ENCODE measurements at places on chromosomes 6 and 20.

DNA sequence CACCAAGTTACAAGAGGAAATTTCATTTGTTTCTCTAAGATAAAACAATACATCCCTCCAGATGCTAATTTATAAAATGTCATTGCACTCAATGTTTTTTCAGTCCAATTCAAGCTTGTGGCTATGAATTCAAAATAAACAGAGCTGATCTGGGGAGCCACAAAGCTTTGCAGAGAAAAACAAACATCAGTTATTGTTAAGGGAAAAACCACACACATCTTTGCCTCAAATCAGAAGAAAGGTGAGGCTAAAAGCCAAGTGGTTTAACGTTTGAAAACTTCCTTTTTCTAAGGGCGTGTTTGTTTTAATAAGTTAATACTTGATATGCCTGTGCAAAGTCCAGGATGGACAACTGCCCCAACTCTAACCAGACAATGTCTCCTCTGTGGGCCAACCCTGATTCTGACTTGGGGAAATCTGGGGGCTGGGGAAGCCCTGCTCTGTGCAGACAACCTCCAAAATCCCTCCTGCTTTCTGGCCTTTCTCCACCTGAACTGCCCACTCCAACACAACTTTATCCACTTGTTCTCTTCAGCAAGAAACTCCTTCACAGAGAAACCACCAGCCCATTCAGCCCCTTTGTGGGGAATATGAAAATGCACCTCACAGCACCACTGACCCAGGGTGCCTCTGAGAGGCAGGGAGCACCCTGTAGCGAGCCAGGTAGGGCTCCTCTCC is 44.6 kb upstream of the NT5E start:
- no peak for DNase-seq

DNA sequence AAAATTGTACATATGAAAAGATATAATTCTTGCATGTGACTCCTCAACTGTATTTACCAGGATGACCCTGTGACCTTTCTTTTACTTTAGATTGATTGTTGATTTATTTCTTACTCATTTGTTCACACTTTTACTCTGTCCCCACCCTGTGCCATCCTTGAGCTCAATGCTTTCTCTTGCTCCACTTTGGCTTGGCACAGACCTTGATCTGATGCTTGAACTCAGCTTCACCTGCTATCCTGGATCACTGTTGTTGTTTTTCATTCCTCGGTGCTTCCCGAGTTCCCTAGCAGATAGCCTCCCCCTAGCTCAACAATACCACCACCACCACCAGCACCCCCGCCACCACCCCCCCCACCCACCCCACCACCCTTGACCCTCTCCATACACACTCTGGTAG is 102.1 kb downstream of the EYA4 start:
- no peak for DNase-seq

GRCh38 chr6:144581812-144582537 is 296.8 kb downstream of the UTRN start:
- no peak for DNase-seq

- DNase-seq, result no peak
Measured at GRCh38 chr6:150534553-150534952, 65.1 kb upstream of the PLEKHG1 start.

GRCh38 chr20:44714701-44715498 is at the start of gene CCN5:
TSS of gene CCN5 (plus strand) at chr20:44715369. CDS start at chr20:44715391, 22 bp downstream.
- no peak for DNase-seq

GRCh38 chr20:8155812-8156211 is 23.7 kb downstream of the PLCB1 start:
- DNase-seq, result no peak

DNA sequence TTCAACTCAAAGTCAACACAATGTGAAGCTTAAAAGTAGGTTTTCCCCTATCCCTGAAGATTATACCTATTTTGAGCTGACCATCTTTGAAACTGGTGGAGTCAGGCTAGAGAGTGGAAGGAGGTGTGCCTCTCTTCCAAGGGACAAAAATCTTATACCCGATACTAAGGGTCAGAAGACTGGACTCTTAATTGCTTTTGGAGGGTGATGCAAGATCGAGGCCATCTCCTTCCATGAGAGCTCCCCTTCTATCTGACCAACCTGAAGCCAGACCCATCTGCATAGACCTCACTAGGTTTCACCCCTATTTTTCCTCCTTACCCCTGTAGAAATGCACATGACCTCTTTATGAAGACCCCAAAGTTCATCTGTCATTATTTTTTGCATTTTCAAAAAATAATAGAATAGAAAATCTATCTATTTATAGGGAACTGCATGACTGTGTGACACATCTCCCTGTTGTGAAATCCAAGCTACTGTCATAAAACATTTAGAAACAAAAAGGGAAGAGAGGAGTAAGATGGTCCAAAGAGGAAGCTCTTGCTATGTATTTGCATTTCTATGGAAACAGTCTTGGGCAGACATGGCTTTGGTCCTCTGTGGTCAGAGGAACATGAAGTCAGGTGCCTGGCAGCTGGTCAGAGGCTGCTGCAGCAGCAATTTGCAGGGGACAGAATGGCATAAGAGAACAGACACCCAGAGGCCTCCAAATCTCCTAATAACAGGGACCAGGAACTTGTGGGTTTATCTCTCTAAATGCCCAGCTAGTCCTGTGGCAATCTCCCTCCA is 349.2 kb downstream of the MAFB start:
- DNase-seq, result no peak

DNA sequence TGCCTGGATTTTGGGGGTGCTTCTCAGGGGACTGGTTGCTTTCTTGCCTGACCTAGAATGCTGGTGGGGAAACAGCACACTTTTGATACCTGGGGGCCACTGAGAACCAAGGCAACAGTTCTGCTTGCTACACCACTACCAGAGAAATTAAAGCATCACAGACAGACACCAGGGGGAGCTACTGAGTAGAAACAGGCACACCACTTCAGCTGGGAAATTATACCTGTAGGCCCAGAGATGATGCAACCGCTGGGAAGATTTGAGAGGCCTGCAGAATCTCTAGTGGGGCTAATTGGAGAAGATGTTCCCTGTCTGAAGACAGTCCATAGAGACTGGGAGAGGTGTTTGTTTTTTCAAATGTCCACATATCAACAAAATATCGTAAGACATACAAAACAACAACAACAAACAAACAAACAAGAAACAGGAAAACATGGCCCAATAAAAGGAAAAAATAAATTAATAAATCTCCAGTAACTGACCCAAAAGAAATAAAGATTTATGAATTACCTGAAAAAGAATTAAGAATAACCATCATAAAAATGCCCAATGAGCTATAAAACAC is 129.4 kb upstream of the RIN2 start:
- peak; percentile 66 for DNase-seq

GRCh38 chr20:46681032-46681854 is 8.0 kb downstream of the TP53RK start:
- DNase-seq, result peak; percentile 76

DNA sequence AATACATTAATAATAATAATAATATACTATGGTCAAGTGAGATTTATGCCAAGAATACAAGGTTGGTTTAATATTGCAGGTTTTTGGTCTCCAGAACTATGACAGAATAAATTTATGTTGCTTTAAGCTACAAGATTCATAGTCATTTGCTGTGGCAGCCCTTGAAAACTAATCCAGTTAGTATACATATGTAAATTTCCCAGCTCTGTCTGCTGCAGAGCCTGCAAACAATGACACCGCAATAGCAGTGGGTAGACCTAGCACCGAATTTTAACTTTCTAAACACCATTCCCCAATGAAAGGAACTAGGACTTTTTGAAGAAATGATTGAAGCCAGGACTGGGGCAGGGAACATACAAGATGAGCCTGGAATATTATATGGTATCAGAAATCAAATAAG is 647.7 kb upstream of the NRSN1 start:
- DNase-seq, result no peak

GRCh38 chr20:33046412-33046811 is 7.3 kb upstream of the BPIFB3 start:
- no peak for DNase-seq

- DNase-seq, result no peak
Measured at GRCh38 chr20:52748990-52749389, 223.2 kb upstream of the TSHZ2 start.

DNA sequence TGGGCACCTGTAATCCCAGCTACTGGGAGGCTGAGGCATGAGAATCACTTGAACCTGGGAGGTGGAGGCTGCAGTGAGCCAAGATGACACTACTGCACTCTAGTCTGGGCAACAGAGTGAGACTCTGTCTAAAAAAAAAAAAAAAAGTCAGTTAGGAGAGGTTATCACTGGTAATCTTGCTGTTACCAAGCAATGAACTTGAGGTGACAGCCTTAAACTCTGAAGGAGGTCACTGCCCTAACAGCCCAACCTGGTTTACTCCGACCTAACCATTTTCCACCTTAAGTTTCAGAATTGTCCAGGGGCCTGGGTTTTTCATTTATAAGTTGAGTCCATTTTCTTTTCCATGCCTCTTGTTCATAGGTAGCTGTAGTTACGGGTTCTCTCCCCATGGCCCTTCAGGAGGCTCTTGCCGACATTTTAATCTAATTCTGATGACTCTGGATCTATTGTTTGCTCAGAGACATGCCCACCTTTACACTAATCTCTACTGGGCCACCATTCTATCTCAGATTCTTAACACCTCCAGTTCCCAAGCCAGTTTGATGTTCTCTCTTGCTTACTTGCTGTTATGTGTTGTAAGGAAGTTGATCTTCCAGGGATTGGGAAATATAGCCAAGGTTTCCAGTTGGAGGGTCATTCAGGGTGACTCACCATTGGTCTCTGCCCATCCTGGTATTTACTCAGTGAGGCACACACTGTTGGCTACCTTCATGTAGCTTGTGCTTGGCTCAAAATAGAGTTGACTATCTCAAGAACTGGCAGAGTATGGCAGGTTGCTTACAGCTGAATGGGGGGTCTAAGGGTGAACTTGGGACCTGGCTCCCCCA is 29.1 kb downstream of the SHLD1 start:
- DNase-seq, result no peak

DNA sequence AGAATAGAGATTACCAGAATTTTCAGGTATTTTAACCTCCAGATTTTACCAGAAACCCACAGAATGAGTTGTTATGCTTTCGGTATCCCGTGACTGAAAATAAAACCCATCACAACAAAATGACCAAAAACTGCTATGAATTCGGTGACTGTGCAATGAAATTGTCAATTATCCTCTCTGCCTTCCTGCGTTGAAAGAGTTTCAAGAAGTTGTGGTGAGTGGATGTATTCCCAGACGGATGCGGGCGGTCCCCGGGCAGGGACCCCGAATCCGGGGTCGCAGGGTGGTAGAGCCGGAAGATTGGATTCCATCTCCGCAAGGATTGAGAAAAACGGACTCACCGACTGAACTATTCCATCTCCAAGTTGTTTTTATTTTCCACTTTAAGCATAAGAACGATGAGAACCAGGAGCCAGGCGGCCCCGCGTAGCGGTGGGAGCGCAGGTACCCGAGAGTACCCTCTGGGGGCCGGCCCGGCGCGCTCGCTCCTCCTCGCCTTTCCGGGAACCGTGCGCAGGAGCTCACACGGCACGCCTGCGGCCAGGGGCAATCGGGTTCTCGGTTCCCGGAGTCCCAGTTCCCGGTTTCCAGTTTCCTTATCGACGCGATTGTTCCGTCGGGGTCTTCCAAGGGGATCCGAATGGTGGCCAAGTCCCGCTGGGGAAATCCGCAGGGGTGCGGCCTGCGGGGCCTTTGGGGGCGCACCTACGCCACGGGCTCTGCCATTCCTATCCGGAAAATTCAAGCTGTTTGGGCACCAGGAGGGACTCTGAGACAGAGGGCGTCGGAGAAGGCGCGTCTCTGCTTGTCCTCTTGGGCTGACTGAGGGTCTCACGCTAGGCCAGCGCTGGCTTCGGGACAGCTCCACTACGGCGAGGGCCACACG is 104.9 kb upstream of the PRDM1 start:
- DNase-seq, result peak; percentile 49
